Urinary bladder (tissue), 4 donors: ENCODE measurements at places on chromosomes 6 and 20. TPM values are rescaled to one million over a fixed set of nuclear protein-coding genes. Genes with fewer than 3 reads are reported as not detected.

The SRMS gene
- total RNA-seq: 0.48 TPM

The PDE10A gene
- 26.6 TPM for total RNA-seq

The IMPG1 gene
- 0.21 TPM for total RNA-seq

The GSTA2 gene
- not detected for total RNA-seq

The CST1 gene
- total RNA-seq: not detected

The TFAP2D gene
- total RNA-seq: not detected

The MRAP2 gene
- 5.6 TPM for total RNA-seq

The SPO11 gene
- not detected for total RNA-seq

The FKBP1C gene
- 0.21 TPM for total RNA-seq

The WFDC5 gene
- total RNA-seq: 0.26 TPM

The PSORS1C1 gene
- total RNA-seq: 0.48 TPM

The SH3BGRL2 gene
- 32.2 TPM for total RNA-seq

The C6orf47 gene
- 17.6 TPM for total RNA-seq

The TFAP2B gene
- 0.48 TPM for total RNA-seq

The TGM3 gene
- total RNA-seq: not detected

The SUMO4 gene
- total RNA-seq: 14.6 TPM

The CASS4 gene
- total RNA-seq: 1.9 TPM

The RIN2 gene
- 45.5 TPM for total RNA-seq

The OXT gene
- total RNA-seq: not detected

The RHAG gene
- 1.0 TPM for total RNA-seq

The SPATS1 gene
- not detected for total RNA-seq

The TRIM40 gene
- not detected for total RNA-seq

The DZANK1 gene
- 3.1 TPM for total RNA-seq

The CYP21A2 gene
- total RNA-seq: not detected
